GM12865 (cell line): ENCODE measurements at places on chromosomes 12 and 14.

- peak; percentile 51 for DNase-seq
Observed at GRCh38 chr12:93441081-93441616, 598 bp downstream of the UBE2N start.

DNA sequence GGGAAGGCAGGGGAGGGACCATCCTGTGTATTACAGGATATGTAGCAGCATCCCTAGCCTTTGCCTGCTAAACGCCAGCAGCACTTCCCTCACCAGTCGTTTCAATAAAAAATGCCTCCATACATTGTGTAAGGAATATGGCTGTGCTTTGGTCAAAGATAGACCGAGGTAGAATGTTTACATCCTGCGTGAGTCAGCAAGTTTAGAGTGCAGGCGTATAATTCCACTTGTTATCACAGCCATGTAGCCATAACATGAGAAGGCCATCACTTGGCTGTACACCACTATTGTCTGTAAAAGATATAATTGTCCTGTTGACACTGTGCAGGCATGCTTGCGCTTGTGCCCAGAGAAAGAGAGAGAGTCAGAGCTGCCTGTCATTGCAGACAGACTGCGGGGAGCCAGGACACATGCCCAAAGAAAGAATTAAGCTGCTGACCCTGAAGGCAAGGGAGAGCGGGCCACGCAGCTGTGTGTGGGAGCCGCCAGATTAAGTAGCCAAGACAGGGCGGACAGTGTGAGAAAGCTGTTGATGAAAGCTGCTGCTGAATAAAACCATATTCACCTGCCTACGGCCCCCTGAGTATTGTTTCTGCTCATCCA lies 68.4 kb downstream of the CRACR2A start:
- no peak for DNase-seq

DNA sequence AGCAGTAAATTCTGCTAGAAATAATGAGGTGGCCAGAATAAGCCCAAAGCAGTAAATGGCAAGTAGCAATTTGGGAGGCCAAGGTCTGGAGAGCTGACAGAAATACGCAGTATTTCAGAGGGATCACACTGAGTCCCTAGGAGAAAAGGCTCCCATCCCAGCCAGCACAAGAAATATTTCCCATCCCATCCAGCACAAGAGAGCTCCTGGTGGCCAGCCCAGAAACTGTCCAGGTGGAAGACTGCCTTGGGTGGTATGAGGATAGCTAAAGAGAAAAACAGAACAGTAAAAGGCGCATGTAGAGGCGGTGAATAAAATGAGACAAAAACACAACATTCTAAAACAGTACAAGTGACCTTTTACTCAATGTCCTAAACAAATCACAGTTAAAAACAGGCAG lies 120.7 kb downstream of the HECTD4 start:
- no peak for DNase-seq

GRCh38 chr14:103491691-103492090 lies 30.9 kb downstream of the CKB start:
- no peak for DNase-seq

GRCh38 chr12:68260153-68260552 lies 6.7 kb upstream of the IL22 start:
- no peak for DNase-seq

DNA sequence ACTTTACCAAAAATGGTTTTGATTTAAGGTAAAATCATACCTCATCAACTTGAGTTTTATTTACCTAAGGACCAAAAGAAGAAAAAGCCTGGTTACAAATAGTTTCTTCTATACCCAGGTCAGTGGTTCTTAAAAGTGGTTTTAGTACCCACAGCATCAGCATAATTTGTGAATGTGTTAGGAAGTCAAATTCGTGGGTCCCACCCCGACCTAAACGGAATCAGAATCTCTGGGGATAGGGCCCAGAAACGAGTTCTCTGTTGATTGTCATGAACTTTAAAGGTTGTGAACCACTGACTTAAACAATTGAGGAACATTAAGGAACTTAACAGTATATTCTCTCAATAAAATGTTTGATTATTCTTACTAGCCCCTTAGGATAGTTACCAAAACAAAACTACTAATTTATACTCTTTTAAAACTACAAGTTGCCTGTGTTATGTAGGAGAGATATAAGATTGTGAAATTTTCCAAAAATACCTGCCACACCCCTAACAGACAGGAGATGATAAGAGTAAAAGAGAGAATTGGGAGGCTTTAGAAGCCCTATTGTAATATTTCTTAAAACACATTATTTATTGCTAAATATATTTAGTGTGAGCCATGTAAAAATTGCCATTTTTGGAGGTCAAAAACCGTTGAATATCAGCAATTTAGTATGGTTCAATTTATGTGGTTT lies 669 bp upstream of the SLC25A21 start:
- no peak for DNase-seq

- DNase-seq, result peak; percentile 68
Observed at GRCh38 chr12:85575120-85576096, 260.8 kb downstream of the RASSF9 start.

- DNase-seq, result no peak
Observed at GRCh38 chr12:21025656-21026055, 105.3 kb upstream of the SLCO1B1 start.
